ENCODE measurements at places on chromosomes 5 and 9.
A peak's percentile ranks its signal among the peaks of the same experiment; 100 is the strongest.

GRCh38 chr5:123717139-123717538 lies 205.2 kb downstream of the CSNK1G3 start:
- DNase-seq: no peak

- DNase-seq: no peak
These were observed 361.2 kb upstream of the TARS1 start for GRCh38 chr5:33079548-33079947.

DNA sequence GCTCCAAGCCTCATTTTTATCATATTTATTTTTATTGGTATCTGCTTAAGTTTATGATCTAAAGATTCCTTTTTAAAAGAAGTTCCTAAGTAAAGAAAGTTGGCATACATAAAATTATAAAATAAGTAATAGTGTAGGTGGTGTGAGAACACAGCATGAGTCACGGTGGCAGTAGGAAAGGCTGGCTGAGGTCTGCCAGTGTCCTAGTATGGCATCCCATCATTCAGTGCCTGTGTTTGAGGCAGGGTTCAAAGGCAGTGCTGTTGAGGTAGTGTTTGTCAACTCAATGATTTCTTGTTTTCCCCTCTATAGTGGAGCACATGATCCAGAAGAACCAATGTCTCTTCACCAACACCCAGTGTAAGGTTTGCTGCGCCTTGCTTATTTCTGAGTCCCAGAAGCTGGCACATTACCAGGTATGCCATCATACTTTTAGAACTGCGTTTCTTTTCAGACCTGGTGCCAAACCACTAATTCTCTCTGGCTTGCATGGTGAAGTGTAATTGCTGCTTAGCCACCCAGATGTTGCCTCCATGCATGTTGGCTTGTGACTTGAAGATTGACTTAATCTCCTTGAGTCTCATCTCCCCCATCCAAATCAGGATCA lies 18.4 kb downstream of the ZNF346 start:
- DNase-seq: no peak

DNA sequence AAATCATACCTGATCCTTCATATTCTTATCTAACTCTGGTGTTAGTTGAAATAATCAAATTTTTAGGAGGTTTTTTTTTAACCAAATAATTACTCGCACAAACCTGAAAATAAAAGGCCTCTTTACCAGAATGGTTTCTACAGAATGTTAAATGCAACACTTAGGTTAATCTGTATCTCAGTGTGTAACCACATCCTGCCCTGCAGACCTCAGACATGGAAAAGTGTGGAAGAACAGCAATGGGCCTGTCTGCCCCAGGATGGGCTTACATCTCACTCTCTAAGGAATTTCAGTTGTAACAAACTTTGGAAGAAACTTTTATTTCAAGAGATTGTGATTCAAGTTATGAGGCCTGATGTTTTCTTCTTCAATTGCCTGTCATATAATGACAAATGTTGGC lies 32.5 kb upstream of the MIER3 start:
- DNase-seq: no peak

DNA sequence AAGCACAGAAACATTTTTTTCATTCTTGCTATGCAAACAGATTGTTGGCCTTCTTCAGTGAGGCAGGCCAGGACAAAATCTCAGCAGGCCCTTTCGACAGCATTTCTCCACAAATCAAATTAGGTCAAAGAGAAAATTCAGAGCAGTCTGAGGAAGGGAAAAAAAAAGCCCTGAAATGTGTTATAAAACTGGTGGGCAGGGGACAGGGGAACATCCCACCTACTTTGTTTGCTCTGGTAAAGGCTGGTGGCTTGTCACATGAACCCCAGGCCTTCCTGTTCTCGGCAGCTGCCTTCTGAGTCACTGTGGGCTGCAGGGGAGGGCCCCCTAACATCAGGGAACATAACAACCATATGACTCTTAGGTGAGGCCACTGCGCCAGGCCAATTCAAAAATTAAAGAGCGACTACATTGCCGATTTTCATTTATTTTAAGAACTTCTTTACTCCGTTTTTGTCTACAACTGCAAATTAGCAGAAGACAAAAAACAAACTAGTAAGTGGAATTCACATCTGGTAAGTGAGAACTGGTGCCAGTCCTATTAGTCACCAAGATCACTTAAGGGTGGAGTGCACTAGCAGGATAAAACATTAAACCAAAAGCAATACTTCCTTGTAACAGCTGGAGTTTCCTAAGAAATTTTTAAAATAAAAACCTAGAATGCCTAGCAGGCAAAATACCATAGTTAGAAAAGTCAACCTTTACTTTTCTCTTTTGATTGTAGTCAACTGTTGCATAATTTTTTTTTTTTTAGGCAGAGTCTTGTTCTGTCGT lies 46.2 kb upstream of the DENND4C start:
- peak; percentile 49 for DNase-seq

DNA sequence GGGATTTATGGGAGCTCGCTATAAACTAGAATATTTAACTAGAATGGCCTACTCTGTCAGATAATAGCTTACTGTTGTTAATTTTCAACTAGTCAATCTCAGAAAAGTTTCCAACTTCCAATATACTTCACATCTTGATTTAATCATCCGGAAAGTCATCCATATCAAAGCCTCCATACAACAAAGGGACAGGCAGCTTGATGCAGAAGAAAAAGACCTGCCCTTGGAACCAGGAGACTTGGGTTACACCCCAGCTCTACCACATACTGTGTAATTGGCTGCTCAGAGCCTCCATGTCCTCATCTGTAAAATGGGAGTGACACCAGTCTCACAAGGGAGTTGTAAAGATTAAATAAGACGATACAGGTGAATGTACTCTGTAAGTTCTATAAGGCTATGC lies 1.9 kb downstream of the PTPN3 start:
- no peak for DNase-seq

DNA sequence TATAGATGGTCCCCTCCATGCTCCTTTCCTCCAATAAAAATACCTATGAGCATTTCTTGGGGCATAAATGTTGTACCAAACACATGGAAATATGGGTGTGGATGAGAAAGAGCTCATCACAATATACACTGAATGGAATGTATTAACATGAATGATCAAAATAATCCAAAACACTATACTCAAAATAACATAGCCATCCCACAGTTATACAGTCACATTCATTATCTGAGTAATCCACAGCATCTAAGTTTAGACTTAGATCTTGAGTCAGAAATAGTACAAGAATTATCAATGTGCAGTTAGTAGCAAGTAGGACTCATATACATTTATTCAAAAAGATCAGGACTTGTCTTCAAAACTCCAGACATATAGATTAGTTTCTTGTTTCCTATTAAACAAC lies 175.2 kb upstream of the NREP start:
- DNase-seq: no peak

GRCh38 chr5:139574641-139575312 lies 13.6 kb downstream of the UBE2D2 start:
- DNase-seq: no peak

DNA sequence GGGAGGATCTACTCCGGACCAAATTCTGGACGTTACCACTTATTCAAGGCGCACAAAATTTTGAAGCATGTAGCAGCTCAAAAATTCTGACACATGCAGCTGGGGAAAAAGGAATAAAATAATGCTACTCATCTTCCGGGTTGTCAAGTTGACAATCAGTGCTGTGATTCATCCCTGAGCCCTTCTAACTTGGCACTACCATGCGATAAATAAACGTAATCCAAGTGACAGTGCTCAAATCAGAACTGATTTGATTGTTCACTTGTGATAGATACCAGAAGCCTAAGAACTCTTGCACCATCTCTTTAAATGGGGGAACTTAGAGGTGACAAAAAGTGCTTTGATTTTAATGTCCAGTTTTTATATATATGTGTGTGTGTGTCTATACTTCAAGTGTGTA lies 230.2 kb upstream of the TLE4 start:
- DNase-seq: no peak

DNA sequence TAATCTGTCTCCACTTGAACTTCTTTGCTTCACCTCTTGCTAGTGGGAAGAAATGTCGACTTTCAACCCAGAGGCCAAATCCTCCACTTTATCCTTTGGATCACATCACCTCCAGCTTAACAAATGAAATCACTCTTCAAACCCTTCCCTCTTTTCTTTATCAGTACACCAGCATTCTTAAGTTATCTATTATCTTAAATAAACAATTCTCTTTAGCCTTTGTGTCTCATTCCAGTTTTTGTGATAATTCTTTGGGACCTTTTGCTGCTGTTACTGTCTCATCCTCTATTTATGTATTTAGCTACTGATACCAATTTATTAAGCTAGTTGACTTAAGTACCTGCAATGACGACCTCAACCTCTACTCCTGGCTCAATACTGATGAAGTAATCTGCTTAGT lies 28.1 kb upstream of the FBN2 start:
- DNase-seq: no peak

DNA sequence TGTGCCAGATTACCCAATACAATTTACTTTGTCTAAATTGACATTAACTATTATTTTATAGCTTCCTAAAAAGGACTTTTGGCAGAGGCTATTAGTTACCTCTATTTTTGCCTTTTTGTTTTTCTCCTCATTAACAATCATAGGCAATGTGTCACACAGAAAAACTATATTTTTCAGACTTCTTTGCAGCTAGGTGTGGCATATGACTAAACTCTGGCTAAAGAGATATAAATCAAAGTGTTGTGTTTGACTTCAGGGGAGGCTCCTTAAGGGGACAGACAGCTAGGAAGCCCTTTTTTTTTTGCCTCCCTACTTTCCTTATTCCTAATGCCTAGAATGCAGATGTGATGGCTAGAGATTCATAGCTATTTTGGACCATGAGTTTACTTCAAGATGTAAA lies 19.7 kb upstream of the GCNT4 start:
- no peak for DNase-seq

DNA sequence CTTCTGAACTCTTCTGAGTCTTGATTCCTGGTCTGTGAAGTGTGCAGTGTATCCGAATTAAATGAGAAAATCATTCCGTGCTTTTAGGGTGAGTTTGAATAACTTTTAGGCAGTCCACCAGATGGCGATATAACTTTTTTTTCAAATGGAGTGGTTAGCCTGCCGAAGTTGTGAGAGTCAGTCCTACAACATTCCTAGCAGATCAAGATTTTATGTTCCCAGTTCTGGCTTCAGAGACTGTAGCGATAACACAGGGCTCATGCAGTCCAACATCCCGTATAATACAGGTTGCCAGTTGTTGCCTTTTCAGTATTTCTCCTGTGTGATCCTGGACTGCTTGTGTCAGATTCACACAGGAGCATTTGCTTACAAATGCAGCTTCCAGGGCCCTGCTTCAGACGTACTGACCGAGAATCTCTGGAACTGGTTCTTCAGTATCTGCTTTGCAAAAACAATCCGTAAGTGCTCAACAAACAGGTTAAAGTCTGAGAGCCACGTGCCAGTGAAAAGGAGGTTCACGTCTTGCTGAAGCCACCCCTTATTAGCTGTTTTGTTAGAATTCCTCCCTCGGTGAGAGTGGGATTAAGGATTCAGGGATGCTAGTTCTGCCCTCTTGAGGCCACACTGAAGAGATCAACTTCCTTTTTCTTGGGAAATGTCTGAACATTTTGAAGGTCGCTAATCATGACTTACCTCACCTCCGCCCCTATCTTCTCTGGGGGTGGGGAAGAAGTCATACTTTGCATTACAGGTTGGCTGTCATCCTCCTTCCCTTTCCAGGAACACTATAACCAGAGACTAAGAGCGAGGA lies 22.8 kb downstream of the SMIM3 start:
- DNase-seq: no peak

DNA sequence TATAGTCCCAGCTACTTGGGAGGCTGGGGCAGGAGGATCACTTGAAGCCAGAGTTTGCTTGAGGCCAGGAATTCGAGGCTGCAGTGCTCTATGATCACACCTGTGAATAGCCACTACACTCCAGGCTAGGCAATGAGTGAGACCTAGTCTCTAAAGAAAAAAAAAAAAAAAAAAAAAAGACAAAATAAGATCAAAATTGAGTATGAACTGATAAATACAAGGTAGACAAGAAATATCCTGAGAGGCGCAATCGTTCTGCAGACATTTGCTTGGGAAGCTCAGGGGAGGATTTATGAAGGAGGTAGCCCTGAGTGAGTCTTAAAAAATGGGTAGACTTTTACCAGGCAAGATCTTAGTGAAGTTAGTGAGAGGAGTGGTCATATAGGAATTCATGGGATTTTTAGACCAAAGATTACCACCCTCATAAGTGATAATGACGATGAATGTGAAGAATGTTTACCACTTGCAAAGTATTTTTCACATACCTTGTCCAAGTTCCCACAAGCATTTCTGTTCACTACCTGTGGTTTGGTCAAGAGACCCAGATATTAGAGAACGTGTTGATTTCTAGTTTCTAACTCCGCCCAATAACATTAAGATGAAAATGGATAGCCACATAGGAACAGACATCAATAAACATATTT lies 4.4 kb downstream of the PDCD1LG2 start:
- DNase-seq: no peak

DNA sequence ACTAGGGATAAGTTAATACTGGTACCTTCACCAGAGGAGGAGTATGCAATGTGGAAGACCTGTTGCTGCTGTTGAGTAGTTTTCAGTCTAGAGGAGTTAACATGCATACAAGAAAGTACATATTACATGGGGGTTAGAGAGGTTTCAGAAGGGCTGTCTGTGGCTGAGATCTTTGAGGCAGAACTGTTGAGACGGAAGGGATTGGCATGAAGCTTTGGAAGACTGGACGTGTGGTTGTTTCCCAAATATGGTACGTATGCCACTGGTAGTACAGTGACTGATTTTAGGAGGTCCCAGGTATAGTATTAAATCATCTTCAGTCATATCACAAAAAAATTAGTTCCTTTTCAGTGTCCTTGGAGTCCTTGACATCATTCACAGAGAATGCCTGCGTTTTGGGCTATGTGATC lies 17.6 kb downstream of the TNFAIP8 start:
- no peak for DNase-seq

- no peak for DNase-seq
These were observed 52.3 kb downstream of the ENTREP1 start for GRCh38 chr9:69377291-69377690.

DNA sequence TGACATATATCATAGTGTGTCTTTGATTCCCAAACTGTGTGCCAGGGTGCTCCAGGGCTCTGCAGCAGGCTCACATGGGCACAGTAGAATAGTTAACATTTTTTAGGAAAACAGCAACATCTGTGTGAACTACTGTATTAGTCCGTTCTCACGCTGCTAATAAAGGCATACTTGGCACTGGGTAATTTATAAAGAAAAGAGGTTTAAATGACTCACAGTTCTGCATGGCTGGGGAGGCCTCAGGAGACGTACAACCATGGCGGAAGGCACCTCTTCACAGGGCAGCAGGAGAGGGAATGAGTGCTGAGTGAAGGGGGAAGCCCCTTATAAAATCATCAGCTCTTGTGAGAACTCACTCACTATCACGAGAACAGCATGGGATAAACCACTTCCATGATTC lies 82.7 kb downstream of the EGFLAM start:
- no peak for DNase-seq

DNA sequence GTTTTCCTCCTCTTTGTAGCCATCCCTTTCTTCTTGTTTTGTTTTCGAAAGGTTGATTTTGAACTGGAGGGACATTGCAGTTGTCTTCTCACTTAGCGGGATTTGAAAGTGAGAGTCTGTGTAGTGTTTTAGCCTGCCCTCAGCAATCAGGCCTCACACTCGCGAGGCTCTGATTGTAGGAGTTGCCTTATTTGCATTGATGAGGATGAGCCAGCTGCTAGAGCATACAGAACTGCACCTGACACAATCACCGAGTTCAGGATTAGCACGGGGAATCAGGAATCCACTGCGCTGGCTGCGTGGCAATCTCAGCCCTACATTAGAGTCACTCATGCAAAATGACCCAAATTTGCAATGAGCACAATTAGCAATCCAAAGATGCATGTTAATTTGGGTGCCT lies 122.5 kb upstream of the TMEM161B start:
- no peak for DNase-seq
